ENCODE measurements at places on chromosomes 7 and 10. TPM values are rescaled to one million over a fixed set of nuclear protein-coding genes. Genes with fewer than 3 reads are reported as not detected.

DNA sequence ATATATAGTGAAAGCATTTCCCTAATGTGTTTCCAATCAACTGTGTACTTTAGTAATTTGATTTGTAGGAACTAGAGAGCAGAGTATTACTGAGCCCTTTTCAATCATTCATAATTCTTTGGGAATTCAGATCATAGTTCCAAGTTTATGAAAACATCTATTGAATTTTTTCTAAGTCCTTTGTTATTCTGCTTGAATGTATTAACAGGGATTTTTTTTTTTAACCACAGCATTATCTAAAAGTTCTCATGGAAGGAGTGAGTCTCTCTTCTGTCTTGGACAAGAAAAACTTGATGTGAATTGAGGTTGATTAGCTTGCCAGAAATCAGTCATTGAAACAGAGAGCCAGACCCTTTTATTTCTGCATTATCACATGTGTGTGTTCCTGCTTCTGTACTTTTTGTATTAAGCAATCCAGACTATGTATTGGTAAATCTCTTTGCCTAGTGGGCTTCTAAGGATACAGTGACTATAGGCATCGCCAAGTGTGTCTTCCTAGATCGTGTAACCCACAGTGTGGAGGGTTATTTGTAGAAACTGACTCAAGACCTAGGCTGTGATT lies 59.9 kb downstream of the BMPER start:
- no peak for DNase-seq

GRCh38 chr10:129029851-129030602 lies 437.0 kb upstream of the MGMT start:
- DNase-seq: no peak

DNA sequence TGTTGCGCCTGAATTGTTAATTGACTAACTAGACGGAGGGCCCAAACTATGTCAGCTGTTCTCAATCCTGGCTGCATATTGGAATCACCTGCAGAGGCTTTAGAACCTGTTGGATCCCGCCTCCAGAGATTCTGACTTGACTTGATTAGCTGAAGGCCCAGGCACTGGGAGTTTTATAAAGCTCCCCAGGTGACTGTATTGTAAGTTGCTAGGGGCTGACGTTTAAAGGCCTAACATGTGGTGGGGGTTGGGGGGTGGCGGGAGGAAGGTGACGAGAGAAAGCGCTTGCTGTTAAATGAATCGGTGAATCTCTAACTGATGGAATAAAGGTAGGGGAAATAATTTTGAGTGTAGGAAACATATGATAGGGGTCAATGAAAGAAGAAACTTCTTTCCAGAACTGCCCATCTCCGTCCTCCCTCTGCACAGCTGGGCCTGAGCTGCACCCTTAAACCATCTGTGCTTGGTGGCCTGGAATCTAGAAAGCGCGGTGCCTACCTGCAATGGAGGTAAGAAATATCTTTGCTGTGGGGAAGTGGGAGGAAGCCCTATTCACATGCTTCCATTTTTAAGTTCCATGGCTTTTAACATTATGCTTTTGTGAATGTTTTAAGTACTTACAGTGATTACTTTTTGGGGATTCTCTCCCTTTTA lies 225.0 kb upstream of the FAM3C start:
- no peak for DNase-seq

GRCh38 chr7:151439855-151440798 lies at the start of gene CRYGN:
CRYGN (minus strand) TSS chr7:151440141; CDS start chr7:151439917, 224 bp downstream.
- DNase-seq: no peak

DNA sequence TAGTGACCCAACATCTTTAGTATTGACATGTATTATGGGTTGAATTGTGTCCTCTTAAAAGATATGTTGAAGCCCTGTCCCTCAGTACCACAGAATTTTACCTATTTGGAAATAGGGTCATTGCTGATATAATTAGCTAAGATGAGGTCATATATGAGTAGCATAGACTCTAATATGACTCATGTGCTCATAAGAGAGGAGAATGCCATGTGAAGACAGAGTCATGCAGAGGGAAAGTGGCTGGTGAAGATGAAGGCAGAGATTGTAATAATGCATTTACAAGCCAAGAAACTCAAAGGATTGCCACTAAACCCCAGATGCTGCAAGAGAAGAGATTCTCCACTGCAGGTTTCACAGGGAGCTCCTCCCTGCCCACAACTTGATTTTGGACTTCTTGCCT lies 496.4 kb downstream of the KIF20B start:
- peak; percentile 56 for DNase-seq

MSMB gene
- not detected for total RNA-seq

FKBP6 gene
- not detected for total RNA-seq
